ENCODE measurements at places on chromosomes 5 and 9.

GRCh38 chr5:141529873-141530272 lies 41.0 kb downstream of the PCDHGC5 start:
- DNase-seq, result no peak

GRCh38 chr5:132223861-132224260 lies 3.8 kb downstream of the P4HA2 start:
- DNase-seq, result no peak

DNA sequence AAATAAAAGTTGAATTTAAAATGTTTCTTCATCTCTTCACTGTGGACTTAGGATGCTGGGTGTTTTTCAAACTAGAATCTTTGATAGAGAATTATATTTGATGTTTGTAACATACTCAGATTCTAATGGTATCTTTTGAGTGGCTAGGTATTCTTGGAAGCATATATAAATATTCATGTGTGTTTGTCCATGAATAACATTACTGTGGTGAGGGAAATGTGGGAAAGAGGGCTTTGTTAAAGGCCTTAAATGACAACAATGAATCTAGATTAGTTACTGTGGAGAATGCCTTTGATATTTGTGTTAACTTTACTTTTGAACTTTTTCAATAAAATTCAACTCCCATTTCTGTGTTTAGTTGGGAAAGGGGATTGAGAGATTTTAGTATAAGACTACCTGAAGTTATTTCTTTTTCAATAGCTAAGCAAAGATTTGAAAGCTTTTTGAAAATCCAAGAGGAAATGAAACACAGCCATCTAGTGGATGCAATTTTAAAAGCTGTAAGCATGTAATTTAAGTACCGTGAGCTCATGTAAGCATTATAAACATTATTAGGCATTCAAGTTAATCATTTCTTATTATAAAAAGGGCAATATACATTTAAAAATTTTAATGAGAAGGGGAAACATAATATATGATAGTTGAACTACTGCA lies 69.6 kb downstream of the CCDC171 start:
- no peak for DNase-seq

DNA sequence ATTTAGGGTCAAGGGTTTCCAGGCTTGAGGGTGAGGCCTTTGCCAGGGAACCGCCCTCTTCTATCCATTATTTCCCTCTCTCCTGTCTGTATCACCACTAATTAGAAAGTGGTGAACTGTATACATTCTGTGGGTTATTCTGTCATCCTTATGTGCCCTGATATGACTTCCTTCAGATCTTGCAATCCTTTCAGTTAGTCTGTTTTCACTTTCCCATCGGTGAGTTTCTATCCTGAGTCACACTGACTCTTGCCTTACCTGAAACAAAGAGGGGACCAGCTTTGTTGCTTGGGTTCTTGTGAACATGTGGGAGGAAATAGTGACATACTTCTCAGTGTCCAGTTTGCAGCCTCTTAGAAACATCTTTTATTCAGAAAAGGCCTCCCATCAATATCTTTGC lies 205.4 kb upstream of the GHR start:
- no peak for DNase-seq

- no peak for DNase-seq
Observed at GRCh38 chr9:23824830-23825591, 1.0 kb downstream of the ELAVL2 start.

DNA sequence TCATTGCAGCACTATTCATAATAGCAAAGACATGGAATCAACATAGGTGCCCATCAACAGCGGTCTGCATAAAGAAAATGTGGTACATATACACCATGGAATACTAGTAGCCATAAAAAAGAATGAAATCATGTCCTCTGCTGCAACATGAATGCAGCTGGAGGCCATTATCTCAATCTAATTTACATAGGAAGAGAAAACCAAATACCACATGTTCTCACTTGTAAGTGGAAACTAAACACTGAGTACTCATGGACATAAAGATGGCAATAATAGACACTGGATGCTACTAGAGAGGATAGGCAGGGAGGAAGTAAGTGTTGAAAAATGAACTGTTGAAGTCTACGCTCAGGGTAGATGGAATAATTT lies 203.9 kb upstream of the CDH9 start:
- DNase-seq, result no peak

DNA sequence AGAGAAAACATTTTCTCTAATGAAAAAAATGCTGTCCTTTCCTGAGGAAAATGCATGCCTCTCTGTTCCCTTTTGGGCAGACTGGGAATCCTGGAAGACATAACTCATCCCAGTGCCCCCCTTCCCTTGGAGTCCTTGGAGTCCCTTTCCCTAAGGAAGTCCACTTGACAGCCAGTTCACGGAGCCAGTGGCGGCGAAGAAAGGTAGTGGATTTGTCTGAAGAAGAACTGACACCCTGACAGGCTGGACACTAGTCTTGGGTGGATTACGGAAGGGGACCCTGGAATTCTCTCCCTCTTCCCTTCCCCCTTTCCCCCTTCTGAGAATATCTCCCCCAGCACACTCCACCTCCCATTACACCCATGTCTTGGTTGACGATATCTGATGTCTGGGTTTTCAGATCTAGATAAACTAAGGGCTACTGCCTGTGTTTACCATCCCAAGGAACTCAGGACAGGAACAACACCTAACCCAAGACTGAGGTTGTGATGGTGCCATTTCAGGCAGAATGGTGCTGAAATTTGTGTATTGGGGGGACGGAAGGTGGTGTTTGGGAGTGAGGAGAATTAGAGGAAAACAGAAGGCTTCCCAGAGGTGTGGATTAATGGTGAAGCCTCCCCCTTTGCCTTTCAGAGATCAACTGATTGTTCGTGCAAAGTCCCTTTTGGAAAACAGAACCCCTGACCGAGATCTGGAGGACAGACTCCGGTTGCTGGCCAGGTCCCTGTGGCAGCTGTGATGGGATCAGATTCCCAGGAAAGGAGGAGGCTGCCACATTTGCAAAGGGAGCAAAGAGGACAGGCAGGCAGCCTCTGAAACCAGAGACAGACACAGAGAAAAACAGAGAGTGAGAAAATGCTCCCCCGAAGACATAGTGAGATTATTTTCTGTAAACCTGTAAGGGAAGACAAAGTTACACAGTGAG lies 704 bp downstream of the SPARC start:
- DNase-seq, result no peak
